ENCODE measurements at places on chromosomes 2 and 18.

DNA sequence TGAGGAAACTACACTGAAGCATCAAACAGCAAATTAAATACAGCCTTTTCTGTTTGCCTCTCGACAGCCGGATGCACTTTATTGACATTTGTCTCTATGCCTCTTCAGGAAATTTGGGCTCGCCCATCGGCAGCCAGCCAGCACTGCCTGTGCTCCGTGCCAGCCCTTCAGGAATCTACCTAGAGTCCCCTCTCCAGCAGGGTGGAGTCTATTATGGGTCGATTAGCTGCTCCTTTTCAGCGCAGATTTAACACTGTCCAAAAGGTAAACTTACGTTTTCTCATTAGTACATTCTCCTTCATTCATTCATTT is 91.5 kb downstream of the MYCN start:
- DNase-seq, result no peak

- DNase-seq, result no peak
Measured at GRCh38 chr2:181998041-181998835, 12.6 kb downstream of the PPP1R1C start.

GRCh38 chr18:12345491-12346239 is 31.4 kb downstream of the AFG3L2 start:
- no peak for DNase-seq

DNA sequence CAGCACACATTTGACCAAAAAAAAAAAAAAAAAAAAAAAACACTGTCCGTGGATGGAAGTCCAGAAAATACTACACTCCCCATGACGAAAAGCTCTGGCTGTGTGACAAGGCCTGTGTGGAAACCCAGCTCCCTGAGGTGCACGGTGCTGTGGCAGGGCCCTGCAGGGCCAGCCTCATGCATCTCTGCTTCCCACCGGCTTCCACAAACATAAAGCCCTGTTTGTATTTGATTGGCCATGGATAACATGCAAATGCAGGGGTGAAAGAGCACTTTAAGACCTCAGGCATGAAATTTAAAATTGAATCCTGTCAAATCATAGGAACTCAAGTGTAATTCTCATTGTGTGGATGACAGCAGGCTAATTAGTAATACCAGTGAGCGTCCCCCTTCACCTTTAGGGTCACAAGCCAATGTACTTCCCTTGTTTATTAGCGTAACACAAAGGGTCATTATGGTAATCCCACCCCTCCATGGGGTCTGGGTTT is 757.2 kb downstream of the GALR1 start:
- no peak for DNase-seq

- no peak for DNase-seq
Measured at GRCh38 chr18:76474824-76475223, 20.2 kb downstream of the ZNF516 start.

DNA sequence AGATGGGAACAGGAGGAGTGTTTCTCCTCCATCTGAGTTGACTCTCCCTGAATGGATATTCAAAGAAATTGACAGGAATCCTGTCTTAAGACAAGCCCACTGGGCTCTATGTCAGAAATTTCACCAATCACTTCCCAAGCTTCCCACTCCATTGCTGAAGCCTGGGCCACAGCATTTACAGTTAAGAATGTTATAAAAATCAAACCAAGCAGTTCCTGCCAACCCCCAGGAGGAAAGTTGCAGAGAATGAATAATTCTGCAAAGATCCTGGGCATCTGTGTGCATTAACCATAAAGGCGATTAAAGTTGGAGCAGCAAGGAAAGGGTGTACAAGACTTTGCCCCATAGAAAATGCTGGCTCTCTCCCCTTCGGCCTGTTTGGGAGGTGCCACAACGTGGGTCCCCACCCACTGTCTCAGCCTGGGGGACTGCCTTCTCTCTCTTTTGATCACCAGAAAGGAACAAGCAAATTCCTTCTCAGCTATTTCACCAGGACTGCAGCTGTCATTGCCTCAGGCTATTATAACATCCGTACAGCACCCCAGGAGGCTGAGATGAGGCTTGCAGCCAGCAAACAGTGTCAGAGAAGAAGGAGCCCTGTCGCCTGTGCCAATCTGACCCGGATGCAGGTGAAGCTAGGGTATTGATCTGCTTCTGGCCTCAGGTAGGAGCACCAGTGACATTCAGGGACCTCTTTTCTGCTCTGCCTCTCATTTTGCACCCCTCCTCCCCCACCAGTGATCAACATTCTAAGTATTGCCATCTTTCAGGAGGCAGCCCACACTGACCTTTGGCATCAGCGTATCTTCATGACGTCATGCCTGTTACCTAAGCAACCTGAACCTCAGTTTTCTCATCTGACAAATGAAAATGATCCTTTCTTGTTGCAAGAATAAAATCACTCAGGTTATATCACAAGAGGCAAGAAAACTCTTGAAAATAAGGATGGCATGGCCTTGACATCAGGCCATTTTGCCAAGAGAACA is 219.0 kb downstream of the SH3BP4 start:
- DNase-seq, result peak; percentile 27

DNA sequence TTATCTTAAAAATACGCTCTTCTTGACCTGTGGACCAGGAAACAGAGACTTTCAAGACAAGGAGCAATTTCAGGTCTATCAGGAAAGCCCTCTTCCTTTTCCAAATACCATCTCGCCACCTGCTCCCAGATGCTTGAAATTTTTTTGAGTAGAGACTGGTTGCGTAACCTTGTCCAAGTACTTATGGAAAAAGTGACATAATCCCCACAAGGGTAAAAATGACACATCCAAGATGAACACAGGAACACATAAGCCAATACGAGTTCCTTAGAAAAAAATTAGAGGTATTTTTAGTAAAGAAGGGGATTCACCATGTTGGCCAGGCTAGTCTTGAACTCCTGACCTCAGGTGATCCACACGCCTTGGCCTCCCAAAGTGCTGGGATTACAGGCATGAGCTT is 1.8 kb downstream of the SERPINB13 start:
- no peak for DNase-seq

All from cardiac muscle cell (in vitro differentiated cells and primary cell).